ENCODE measurements at places on chromosomes 6 and 20.

GRCh38 chr20:43894491-43894890, 20.2 kb upstream of the TOX2 start:
- no peak for DNase-seq

DNA sequence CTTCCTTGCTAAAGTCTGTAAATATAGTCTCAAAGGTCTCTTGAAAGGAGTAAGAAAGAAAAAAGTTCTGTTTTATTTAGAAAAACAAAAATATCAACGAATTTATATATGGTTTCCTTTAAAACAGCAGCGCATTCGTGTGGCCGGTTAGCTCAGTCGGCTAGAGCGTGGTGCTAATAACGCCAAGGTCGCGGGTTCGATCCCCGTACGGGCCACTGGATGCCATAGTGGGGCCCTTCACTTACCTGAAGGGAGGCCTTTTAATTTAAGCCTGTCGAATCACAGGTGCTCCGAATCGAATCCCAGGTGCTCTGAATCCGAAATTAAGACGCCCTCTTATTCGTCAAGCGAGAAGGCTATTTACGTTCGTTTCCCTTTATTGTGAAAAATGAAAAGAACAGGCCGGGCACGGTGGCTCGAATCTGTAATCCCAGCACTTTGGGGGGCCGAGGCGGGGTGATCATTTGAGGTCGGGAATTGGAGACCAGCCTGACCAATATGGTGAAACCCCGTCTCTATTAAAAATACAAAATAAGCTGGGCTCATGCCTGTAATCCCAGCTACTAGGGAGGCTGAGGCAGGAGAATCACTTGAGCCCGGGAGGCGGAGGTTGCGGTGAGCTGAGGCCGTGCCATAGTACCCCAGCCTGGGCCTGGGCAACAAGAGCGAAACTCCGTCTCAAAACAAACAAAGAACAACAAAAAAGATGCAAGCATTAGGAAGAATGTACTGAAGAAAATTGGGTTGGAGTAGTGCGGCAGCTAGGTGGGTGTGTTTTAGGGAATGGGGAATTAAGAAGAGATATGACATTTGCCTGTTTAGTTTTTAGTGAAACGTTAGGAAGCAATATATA, 195.8 kb upstream of the ZNF184 start:
- DNase-seq: peak; percentile 74

DNA sequence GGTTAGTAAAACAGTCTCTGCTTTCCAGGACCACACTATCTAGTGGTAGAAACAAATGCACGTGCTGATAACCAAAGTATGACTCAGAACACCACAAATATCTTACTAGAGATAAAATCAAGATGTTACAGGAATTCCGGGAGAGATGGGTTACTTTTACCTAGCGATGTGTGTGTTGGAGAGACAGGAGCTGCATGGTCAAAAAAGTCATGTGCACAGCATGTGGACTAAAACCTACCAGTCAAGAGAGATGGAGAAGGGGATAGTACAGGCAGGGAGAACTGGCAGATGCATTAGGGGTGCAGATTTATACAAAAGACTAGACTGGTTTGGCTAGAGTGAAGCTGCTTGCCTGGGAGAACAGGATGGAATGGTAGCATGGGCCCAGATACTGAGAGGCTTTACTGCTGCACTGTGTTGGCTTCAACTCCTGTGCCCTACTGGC, 75.3 kb upstream of the MRAP2 start:
- no peak for DNase-seq

DNA sequence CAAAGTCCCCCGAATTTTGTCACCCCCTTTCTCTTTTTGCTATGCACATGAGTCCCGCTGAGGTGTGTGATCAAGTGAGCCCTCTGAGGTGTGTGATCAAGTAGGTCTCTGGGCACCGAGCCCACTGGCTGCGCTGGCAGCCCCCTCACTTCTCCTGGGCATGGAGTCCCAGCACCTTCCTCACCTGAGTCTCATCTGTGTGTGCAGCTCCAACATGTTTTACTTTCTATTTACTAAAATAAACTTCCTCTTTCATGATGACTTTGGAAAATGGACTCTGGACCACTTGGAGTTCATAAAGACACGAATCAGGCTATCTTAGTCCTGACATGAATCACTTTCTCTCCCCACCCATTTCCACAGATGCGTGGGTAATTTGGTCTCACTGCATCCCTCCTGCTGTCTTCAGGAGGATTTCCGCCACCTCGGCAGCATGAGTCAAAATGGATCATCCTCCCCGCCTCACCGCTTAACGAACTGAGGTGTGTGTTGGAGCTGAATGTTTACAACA, 39.8 kb downstream of the PRDM1 start:
- peak; percentile 36 for DNase-seq

DNA sequence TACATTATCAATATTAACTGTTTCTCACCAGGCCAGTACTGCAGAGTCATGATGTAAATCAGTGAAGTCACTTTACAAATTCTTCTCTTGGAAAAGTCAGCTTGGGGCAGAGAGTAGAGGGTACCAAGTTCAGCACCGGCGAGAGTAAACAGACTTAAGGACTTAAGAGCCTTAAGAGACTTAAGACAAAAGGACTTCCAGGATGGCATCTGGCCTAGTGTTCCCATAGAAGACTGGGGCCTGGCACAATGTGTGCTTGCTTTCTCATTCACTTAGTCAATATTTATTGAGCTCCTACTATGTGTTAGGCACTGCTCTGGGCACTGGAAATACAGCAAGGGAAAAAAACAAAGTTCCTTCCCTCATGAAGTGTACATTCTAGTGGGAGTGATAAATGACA, 1.4 kb upstream of the SNPH start:
- no peak for DNase-seq

- no peak for DNase-seq
These were observed 315.0 kb downstream of the ESR1 start for GRCh38 chr6:152122434-152122833.

DNA sequence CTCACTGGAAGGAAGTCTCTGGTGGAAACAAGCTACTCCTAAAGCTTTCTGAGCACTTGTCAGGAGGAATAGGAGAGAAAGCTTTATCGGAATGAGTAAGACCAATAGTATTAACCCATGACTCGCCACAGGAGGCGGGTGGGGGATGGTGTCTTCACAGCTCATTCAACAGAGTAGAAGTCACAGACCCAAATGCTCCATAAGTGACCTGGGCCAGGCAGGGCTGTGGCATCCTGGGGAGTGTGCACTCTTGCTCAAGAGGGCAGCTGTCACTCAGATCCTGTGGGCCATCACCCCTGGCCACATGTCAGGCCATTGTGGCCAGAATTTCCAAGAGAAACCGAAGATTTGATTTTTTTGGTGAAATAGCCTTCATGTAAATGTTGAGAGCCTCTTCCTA, 116.0 kb downstream of the SYCP2 start:
- DNase-seq: no peak

DNA sequence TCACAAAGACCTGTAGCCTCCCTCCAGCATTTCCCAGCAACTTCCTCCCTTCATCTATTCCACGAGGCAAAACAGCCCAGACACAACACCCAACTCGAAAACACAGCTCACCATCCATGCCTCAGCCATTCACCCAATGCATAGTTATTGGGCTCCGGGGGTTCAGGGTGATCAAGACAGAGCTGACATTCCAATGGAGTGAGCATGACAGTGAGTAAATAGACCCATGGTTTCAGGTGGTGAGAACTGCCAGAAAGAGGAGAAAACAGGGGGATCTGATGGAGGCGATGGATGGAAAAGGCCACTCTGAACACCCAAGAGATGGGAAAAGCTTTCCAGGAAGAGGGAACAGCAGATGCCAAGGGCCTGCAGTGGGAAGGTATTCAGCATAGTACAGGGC, 5.9 kb downstream of the CASS4 start:
- DNase-seq: peak; percentile 63

GRCh38 chr6:37648465-37649330, 49.0 kb downstream of the MDGA1 start:
- peak; percentile 41 for DNase-seq

DNA sequence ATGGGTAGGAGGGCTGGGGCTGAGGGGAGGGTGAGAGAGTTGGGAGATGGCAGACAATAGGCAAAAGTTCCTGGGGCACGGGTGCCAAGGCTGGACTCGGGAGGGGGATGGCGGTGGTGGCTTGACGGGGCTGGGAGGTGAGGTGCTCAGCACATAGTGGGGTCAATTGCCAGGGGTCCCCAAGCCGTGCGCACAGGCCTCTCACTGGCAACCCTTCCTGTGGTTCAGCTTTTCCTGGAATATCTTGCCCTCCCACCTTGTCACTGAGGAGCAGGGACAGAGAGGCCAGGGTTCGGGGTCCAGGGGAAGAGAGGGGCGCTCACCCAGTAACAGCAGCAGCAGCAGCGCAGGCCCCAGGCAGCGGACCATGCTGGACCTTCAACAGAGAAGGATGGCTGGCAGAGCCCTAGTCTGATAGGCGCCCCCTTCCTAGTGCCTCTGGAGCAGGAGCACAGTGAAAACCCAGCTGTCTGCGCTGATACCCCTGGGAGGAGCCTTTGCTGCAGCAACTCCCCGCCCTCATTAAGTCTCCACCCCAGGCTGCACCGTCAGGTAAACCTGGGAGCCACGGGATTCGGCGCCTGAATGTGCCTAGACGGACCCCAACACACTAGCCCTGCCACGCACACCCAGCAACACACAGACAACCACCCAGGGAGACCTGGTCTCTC, at the start of gene GFRA4:
Gene GFRA4, minus strand, starts transcription at position 369 of the 671 bp plus-strand sequence. Its CDS starts 0 bp downstream, at position 369.
- no peak for DNase-seq

DNA sequence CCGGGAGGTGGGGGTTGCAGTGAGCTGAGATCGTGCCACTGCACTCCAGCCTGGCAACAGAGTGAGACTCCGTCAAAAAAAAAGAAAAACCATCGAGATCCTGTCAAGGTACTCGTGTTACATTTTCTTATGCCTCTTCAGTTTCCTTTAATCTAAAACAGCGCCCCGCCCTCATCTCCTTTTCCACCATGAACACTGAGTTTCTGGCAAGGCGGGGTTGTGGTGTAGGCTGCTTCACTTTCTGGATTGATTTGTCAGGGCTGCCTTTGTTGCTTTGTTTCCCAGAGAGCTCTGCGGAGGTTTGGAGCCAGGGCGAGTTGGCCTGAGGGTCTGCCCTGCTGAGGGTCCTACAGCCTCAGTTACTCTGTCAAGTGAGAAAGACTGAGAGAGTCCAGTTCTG, 8.9 kb downstream of the ITPR3 start:
- no peak for DNase-seq

DNA sequence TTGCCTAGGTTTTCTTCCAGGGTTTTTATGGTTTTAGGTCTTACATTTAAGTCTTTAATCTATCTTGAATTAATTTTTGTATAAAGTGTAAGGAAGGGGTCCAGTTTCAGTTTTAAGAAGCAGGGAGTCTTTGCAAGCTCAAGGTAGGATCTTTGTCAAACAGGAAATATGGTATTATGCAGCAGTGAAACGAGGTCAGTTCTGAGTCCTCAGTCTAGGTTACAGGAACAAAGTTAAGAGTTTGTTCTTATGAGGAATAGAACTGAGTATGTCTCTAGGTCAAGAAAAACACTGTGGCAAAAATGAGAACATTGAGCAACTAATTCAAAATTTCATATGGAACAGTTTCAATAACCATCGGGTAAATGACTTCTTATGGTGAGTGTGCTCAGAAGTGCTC, 63.6 kb downstream of the GCLC start:
- no peak for DNase-seq

GRCh38 chr6:161802231-161802630, 528.4 kb upstream of the AGPAT4 start:
- DNase-seq: no peak

DNA sequence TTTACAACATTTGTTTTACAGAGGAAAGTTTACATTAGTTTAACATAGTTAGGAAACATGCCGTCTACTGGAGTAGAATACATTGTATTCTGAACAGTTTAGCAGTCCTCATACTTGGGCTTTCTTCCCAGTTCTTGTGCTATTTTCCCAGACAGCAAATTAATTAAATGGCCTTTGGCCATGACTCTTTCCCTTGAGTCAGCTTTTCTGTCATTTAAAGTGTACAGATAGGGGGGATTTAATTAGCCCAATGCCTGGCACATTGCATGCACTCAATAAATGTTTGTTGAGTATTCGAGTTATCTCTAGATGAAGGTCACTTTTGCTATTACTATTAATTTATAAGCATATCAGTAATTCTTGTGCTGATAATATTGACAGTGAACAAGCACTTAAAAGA, 1.6 kb downstream of the TMEM244 start:
- DNase-seq: peak; percentile 53

- no peak for DNase-seq
These were observed 67.0 kb upstream of the TMEM181 start for GRCh38 chr6:158492881-158493280.

GRCh38 chr6:9292975-9293374, 857.6 kb upstream of the SLC35B3 start:
- no peak for DNase-seq

DNA sequence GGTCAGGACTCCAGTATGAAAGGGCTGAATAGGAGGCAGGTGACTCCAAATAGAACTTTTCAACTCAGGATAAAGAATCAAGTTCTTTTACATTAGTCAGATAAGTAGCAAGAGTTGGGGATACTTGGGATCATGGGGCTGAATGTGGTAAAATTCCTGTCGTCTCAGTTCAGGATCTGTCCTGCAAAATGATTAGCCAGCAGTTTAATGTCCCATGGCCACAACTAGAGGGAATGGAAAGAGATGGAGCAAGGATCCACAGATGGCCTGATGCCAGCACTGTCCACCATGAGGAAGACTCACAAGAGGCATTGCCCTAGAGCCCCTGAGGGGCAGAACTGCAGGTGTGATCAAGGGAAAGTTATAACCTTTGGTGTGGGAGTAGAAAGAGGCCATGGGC, 2.1 kb downstream of the DEFB121 start:
- DNase-seq: no peak

DNA sequence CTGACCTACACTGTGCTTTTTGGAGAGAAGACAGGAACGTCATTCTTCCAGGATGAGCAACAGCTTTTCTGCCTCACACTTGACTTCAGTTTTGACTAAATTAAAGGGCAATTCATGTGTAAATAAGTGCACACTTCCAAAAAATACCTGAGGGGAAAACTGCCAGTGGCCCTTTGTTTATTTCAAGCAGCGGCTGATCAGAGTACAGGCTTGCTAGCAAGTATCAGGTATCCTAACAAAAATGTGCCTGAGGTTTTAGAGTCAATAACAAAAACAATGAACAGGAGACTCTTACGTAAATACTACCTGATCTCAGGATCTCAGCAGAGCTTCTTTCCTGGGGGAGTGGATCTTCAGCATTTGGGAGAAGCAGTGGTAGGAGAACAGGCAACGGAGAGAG, 12.4 kb downstream of the LY86 start:
- no peak for DNase-seq

DNA sequence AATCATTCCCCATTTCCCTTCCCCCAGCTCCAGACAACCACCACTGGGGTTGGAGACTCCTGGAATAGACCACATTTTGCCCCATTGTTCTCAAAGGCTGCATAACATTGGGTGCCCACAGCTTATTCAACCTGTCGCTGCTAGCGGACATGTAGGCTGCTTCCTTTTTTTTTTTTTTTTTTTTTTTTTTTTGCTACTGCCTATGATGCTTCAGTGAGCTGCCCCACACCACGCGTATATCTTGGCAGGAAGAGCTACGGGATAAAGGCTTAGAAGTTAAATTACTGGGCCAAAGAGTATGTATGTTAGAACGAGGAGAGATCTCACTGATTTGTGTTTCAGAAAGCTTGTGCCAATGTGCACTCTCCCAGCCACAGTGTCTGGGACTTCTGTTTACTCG, 7.0 kb downstream of the LBP start:
- peak; percentile 46 for DNase-seq
